ENCODE measurements at places on chromosomes 4 and X. TPM values are rescaled to one million over a fixed set of nuclear protein-coding genes. Genes with fewer than 3 reads are reported as not detected.

The ZFP92 gene
- 4.0 TPM for total RNA-seq

The NLRP2B gene
- not detected for total RNA-seq

The DKK2 gene
- total RNA-seq, result 0.30 TPM

The PCDH10 gene
- total RNA-seq, result 1.7 TPM

The SLC25A53 gene
- total RNA-seq, result 7.8 TPM

The TMEM271 gene
- not detected for total RNA-seq

The LRRC66 gene
- 0.48 TPM for total RNA-seq

The SOWAHD gene
- total RNA-seq, result not detected

The LEF1 gene
- 9.8 TPM for total RNA-seq

The DIPK2B gene
- total RNA-seq, result 6.5 TPM

The TMEM31 gene
- total RNA-seq, result 0.78 TPM

The OPN1MW gene
- not detected for total RNA-seq

The MAP7D3 gene
- 21.5 TPM for total RNA-seq

The AVPR2 gene
- total RNA-seq, result 0.60 TPM

The WDR45 gene
- 82.9 TPM for total RNA-seq

The GPRIN3 gene
- total RNA-seq, result 3.7 TPM

The ASMT gene
- total RNA-seq, result 0.38 TPM

The DUSP9 gene
- 1.9 TPM for total RNA-seq

The PPID gene
- 18.2 TPM for total RNA-seq

The XAGE2 gene
- total RNA-seq, result not detected

The PNMA5 gene
- not detected for total RNA-seq

The TEC gene
- 0.43 TPM for total RNA-seq

The GIMD1 gene
- not detected for total RNA-seq

The BRS3 gene
- 0.71 TPM for total RNA-seq

The PLS3 gene
- 111 TPM for total RNA-seq

The CXCL3 gene
- total RNA-seq, result 0.25 TPM

The ODAPH gene
- total RNA-seq, result not detected

The HTN3 gene
- total RNA-seq, result not detected

The FGG gene
- total RNA-seq, result 14.9 TPM

The CWH43 gene
- total RNA-seq, result 0.33 TPM

The FAM9A gene
- not detected for total RNA-seq

The RNF113A gene
- total RNA-seq, result 14.7 TPM

The MAGEA9B gene
- total RNA-seq, result not detected

The SOX3 gene
- total RNA-seq, result 2.1 TPM

The FAM53A gene
- 4.0 TPM for total RNA-seq
